Upper lobe of right lung (tissue), 1 donor: ENCODE measurements at places on chromosomes 11 and 22. TPM values are rescaled to one million over a fixed set of nuclear protein-coding genes. Genes with fewer than 3 reads are reported as not detected.

The ALKBH3 gene
- total RNA-seq = 27.7 TPM

The C1QTNF5 gene
- 47.6 TPM for total RNA-seq

The MYBPC3 gene
- total RNA-seq = 0.96 TPM

The LGR4 gene
- 7.5 TPM for total RNA-seq

DNA sequence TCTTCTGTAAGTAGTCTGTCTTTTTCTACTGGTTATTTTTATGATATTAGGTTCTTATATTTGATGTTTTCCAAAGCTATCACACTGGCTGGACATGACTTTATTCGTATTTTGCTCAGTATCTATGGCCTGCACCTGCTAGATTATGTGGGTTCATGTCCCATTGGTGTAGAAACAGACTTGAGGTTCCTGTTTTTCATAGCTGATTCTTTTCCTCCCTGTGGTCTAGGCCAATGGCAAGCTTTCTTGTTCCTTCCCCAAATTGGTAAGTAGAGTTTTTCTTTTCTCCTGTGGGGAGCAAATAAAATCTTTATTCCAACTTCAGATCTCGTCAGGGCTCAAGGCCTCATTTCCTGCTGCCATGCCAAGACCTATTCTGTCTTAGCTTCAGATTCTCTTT lies 30.2 kb upstream of the SWAP70 start:
- DNase-seq = no peak

- DNase-seq = peak; percentile 53
Measured at GRCh38 chr22:48886604-48887393, 940.9 kb downstream of the BRD1 start.

DNA sequence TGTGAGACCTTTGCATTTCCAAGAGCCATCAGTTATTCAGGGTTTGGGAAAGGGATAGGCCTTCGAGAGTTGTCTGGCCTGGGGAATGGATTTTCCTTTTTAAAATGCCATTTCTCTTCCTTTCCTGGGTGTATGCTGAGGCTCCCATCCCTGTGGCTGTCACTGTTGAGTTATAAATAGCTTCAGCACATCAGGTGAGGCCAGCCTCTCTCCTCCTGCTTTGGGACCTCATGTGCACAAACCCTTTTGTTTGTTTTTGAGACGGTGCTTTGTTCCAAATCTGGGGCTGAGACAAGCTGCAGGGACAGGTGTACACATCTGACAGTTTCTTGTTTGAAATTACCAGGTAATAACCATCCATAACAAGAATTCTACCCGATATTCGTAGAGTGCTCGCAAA lies 1.3 kb downstream of the TEF start:
- no peak for DNase-seq

DNA sequence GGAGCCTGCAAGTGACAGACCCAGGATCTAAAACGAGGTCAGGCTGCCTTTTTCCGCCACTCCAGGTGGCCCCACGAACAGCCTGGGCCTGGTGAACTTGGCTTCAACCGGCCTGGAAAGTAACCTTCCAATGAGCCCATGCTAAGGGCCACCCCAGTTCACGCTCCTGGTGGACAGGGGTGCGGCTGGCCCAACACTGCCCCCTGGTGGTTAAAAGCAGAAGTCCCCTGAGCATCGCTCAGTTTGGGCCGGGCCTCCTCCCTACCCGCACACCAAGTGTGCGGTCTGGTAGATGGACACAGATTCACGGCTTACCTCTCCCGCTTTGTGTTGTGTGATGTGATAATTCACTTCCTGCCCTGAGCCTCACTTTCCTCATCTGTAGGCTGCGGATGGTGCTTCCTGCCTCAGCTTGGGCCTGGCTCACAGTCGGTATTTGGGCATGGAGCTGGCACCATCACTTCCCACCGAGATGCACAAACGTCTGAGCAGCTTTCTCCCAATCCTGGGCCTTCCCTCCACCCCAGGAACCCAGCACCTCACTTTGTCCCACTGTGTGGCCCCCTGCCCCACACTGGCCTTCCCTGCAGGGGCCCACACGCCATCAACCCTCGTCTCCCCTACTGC lies 13.7 kb upstream of the SEC14L3 start:
- peak; percentile 84 for DNase-seq

GRCh38 chr11:126086248-126086647 lies 23.6 kb upstream of the CDON start:
- no peak for DNase-seq

DNA sequence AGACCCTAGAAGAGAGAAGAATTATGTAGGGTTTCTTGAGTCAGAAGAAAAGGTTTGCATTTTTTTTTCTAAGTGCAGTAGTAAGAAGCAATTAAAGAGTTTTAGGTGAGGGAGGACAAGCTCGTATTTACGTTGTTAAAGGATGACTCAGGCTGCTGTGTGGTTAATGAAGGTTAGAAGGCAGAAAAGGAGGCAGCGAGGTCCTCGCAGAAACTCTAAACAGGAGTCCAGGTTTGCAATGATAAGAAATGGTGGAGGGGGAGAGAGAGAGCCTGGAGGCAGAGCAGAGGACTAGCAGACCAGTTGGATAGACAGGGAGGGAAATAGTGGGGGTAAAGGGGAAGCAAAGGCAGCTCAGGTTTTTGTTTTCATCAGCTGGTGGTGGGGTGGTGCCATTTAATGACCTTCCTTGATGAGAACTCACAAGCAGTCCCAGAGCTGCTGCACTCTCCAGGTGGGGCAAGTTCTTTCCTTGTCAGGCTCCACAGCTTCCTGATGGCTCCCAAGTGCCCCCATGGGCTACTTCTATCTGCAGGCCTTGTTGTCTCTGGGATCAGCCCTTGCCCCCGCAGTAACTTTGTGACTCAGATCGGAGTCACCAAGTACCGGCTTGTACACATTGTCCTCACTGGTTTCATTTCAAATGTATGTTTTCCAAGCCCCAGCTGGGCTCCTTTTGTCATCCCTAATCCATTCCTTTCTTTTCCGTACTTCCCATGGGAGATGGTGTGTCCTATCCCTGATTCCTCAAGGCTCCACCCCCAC lies 8.3 kb upstream of the INSC start:
- no peak for DNase-seq

- peak; percentile 75 for DNase-seq
Measured at GRCh38 chr11:60377401-60378136, 763 bp upstream of the MS4A7 start.

DNA sequence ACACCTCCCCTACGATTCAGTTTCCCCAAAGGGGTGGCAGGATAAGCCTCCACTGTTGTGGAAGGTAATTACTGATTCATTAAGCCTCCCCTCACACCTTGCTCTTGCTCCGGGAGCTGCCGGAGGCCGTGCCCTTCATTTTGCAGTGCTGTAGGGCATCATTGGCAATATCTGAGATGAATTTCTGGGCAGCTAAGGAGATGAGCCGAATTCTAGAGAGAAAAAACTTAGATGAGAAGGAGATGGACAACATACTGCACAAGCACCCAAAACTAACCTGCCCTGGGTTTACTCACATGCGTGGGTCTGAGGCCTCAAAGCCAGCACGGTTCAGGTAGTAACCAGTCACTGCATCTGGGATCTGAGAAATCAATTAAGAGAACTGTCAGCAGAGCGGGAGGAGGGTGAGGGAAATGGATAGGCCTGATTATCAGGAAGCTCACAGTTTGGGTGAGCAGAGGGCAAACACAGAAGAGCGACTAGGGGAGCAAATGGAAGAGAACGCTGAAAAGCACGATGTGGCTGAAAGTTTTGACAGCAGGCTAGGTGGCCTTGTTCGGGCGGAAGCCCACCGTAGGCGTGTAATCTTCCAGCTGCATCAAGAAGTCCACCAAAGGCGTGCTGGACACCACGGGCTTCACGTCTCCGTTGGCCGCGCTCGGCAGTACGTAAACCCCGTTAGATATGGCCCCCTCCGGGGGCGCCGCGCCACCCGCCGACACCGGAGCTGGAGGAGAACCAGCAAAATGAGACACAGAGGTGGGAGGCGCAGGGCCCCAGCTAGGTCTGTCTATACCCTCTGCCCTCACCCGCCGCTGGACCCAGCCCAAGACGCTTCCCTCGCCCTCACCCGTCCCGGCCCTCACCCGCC lies 689 bp downstream of the TAF10 start:
- no peak for DNase-seq
